ENCODE measurements at places on chromosomes 4 and X.

- no peak for DNase-seq
Measured at GRCh38 chrX:79138658-79139241, 5.7 kb upstream of the GPR174 start.

- no peak for DNase-seq
Measured at GRCh38 chr4:182062936-182063335, 180.3 kb upstream of the TENM3 start.

- DNase-seq: no peak
Measured at GRCh38 chr4:16123356-16124084, 39.7 kb upstream of the PROM1 start.

- no peak for DNase-seq
Measured at GRCh38 chrX:41665686-41666085, 23.1 kb upstream of the GPR34 start.

DNA sequence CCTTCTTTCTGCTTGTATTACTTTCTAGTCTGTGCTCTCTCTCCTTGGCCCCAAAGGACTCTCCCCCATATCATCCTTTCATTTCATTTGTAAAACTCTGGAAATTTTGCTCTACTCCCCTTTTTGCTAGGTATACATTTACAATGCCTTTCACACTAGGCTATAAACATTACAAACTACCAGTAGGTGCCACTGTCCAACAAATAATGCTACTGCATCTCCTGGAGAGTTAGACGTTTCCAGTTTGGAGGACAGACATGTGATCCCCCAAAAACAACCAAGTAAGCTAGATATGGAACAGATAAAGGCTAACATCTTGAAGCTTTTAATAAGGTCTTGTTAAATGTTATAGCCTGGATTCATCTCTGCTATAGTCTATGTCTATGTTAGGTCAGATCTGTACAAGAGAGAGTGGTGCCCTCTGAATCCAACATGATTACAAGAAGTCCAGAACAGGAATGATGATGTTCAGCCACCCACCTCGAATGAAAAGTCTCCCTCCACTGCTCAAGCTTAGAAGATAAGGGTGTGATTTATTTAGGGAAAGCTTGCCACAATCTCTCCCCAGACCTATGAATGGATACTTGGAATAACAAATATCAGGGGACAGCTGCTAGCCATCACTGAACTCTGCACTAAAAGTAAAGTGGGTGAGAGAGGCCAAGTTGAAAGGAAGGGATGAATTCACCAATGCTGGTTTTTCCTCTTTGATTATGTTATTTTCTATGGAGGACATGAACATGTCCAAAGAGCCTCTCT lies 14.3 kb downstream of the CBR4 start:
- DNase-seq: no peak

DNA sequence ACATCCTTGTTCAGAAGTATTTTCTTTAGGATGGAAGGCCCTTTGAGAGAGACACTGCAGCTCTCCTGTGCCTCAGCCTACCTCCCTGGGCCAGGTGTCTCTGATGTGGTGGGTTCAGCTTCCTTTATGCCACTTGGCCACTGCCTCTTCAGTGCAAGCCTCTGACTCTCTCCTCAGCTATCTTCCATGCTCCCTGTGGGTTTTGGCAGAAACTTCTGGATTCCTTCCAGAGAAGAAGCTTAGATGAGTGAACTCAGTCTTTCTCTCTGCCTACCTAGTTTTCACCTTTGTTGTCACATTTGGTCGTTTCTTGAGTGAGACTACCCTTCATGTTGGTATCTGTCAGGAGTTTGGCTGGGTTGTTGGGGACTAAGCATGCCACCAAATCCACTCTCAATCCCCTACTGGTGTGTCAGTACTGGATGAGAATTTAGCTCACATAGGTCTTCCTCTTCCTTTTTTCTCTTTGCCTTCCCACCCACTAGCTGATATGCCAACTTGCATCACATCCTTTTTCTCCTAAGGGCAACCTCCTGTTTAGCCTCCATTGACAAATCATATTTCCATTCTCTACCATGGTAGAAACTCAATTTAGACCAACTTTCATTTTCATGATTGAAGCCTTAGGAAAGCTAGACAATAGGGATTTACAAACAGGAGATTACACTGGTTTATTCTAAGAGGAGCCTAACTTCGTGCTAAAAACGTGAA lies 32.0 kb downstream of the IL15 start:
- DNase-seq: no peak

GRCh38 chrX:71550578-71550977 lies 17.7 kb downstream of the OGT start:
- DNase-seq: no peak

DNA sequence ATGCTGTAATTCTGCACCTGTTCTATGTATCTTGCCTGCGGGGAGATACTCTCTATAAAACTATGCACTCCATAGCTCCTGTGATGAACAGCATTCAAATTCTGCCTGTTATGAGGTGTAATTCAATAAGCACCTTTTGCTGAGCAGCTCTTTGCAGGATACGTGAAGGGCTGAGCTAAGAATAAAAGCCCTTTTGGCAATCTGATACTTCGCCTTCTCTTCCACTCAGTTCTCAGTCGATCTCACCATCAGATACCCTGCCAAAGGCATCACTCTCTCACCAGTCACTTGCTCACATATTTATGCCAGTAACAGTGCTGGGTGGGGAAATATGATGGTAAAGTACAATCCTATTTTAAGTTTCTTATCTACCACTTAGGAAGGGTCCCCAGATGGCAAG lies 67.2 kb downstream of the RPS3A start:
- no peak for DNase-seq

DNA sequence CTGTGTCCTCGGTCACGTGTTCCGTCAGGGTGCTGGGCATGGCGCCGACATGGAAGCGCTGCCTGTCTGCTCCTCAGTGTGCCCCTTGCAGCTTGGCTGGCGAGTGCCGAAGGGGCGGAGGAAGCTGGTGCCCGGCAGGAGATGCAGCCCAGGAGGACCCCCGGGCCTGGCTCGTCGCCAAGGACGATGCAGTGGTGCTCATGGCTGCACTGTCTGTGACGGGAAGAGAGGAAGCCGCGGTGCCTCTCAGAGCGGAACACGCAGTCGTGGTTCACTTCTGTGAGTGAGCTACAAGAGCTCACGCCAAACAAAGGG lies 38.1 kb downstream of the FGFRL1 start:
- no peak for DNase-seq

Data from GOT3 (cell line).